NCI-H526 (cell line): ENCODE measurements at places on chromosomes 16 and 17.

DNA sequence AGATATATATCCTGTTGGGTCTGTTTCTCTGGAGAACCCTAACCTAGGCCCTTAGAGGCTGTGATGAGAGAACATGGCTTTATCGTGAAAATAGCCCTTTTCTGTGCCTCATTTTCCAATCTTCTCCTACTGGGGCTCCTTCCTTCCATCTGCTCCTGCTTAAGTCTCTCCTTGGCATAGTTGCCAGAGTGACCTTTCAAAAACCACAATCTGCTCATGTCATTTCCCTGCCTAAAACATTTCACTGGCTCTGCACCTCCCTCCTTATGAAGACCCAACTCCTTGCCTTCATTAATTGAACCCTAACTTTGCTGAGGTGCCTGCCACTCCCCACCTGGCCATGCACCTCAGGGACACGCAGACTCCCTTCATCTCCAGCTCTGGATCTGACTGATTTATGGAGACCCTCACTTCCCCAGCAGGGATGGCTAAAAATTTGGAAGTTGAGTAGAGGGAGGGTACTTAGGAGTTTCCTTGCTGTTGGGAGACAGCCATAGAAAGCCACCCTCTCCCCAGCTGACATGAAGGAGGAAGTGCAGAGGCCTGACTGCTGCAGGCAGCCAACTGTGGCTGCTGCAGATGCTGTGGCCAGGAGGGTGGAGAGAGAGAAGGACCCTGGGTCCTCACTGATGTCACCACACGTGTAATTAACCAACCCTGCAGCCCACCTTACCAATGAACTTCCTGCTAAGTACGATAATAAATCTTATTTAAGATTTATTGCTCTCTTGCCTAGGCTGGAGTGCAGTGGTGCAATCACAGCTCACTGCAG, 6.3 kb upstream of the GGA2 start:
- DNase-seq, result peak; percentile 17

GRCh38 chr16:69893106-69893505, 58.0 kb upstream of the CLEC18A start:
- DNase-seq, result no peak

DNA sequence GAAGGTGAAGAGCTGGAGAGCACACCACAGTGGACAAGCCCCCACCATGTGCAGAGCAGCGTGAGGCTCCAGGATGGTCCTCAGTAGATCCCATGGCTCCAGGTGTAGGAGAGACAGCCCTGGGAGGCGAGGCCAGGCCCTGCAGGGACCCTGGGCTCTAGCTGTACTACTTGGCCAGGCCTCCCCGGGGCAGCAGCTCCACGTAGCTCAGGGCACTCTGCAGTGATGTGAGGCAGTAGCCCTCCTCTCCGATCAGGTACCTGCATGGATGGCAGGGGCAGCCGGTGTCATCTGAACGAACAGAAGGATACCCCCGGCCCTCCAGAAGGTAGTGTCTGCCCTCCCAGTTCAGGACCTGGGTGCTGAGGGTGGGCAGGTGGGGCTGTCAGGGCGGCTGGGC, 6.2 kb upstream of the SPATA2L start:
- DNase-seq, result no peak

GRCh38 chr16:86968866-86969265, 348.3 kb downstream of the C16orf95 start:
- no peak for DNase-seq

DNA sequence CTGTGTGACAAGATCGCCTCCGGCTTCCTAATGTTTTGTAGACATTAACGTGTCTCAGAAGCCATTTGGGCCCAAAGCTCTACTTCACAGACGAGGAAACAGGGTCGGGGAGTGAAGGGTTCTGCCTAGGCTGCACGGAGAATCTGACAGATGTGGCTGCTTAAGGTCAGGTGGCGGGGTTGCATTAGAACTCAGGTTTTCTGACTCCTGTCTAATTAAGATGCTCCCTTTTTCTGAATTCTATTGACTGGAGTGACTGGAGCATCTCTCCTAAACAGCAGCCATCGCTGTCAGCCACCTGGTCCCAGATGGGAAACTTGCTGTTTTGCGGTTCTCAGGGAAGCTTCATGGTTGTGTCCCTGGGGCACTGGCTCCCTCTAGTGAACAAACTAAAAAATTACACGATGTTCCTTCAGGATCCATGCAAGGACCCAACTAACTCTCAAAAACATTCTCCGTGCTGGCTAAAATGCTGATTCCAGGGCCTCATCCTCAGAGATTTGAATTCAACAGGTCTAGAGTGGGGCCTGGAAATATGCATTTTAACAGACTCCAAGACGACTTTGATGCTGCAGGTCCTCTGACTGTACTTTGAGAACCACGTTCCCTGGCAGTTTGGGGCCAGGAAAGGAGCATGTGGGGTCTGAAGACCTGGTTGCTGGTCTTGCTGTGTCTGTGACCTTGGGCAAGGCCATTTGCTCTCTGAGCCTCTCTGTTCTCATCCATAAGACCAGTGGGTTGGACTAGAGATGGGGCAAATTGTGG, 117.4 kb downstream of the IRF8 start:
- DNase-seq, result no peak

DNA sequence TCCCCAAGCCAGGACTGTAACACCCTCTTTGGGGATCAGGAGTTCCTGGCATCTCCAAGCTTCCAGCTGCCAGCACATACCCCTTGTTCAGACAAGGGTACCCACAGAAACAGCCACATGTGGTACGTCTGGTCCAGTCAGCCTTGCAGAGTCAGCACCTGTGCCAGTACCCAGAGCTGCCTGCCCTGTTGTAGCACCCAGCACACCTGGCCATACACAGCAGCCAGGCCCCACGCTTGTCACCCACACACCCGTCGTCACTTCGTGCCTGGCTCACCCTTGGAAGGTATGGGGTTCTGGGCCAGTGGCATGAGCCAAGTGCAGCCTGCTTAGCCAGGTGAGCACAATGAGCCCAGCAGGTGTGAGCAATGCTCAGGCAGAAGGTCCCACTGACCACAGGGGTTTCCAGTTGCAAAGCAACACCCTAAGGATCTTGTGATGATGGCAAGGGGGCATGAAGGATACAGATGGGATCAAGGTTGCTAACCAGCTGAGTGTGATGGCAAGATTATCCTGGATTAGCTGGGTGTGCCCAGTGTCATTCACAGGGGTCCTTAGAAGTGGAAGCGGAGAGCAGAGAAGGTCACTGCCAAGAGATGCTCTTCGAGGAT, 202.3 kb downstream of the CPPED1 start:
- no peak for DNase-seq

DNA sequence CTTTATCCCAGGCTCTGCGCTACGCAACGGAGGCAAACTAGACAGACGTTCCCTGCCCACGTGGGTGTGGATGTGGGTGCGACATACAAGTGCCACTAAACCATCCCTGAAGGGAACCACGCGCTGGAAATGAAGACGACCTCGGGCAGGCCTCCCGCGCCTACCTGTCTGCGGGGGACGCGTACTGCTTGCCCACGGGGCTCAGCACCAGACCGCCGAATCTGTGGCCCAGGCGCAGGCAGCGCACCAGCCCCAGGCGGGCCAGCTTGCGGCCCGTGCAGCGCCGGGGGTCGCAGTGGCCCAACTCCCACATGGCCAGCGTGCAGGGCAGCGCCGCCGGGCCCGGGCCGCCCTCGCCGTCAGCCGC, 480 bp downstream of the TSR3 start:
- no peak for DNase-seq

GRCh38 chr17:14775731-14776492, 475.0 kb downstream of the HS3ST3B1 start:
- no peak for DNase-seq

DNA sequence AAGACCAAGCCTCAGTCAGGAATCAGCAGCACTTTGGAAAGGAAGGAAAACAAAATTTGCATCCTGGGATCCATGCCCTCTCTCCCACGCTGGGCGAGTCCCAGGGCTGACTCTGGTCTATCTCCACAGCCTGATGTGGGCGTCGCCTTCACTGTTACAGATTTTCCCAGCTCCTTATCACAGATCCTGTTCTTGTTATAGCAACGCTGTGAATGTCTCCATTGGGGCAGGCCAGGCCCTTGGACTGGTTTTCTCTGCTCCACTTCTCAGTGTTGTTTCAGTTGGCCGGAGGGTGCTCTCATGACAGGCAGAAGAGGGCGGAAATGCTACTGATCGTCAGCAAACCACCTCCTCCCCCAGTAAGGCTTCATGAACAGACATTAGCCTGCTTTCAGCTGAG, 127.9 kb upstream of the CDH11 start:
- DNase-seq, result no peak

DNA sequence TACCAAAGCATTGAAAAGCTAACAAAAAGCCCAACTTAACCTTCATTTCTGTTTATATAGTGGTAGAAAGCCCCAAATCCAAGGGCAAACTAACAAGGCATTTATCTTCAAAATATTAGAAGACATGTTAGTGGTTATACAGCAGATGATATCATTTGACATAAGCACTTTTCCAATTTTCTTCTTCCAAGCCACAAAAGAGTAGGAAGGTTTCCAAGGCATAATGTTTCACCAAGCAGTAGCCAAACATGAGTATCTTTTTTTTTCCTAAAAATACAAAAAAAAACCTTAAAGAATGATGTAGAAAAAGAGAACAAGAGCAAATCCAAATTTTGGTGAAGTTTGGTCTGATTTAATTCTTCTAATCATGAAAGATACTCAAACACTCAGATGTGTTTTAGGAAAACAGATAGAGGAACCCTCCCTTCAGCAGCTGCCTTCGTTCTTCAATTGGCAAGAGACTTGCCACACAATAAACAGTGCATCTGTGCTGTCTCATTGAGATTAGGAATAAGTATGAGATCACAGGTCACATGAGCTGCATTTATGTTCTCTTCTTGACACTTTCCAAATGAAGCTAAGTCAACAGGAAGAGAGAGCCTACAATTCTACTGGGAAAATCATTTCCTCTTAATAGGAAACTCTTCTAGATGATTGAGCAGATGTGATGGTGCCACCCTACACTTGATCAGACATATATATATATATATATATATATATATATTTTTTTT, 106.7 kb downstream of the TTC19 start:
- no peak for DNase-seq

DNA sequence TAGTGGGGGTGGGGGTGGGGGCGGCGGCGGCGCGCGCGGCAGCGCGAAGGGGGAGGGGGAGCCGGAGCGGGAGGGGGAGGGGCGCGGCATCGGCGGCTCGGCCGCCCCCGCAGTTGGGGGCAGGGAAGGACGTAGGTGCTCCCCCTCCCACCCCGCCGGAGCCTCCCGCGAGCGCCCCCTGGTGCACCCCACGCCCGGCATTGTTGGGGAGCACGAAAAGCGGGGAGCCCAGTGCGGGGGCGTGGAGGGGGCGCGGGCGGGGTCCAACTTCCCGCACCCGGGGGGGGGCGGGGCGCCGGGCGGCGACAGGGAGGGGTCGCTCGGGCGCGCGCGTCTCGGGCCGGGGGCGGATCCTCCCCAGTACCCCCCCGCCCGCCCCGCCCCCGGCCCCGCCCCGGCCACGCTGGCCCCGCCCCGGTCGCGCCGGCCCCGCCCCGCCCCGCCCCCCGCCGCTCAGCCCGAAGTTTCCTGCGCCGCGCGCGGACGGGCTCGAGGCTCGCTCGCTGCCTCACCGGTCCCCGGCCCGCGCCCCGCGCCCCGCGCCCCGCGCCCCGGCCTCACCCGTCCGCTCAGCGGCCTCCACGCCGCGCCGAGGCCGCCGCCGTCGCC, at the start of gene CACNA1H:
Gene CACNA1H (plus strand): TSS at position 456 of the 609 bp plus-strand sequence. CDS start 632 bp downstream, outside the sequence.
- no peak for DNase-seq

GRCh38 chr17:68584581-68585303, 16.4 kb downstream of the FAM20A start:
- peak; percentile 81 for DNase-seq
